Hematopoietic multipotent progenitor cell treated with erythropoietin and hydrocortisone succinate and interleukin-3 and kit ligand, for 8 days (in vitro differentiated cells): ENCODE measurements at places on chromosomes 1 and 21.

- DNase-seq = no peak
Measured at GRCh38 chr1:25516686-25517085, 26.7 kb upstream of the LDLRAP1 start.

DNA sequence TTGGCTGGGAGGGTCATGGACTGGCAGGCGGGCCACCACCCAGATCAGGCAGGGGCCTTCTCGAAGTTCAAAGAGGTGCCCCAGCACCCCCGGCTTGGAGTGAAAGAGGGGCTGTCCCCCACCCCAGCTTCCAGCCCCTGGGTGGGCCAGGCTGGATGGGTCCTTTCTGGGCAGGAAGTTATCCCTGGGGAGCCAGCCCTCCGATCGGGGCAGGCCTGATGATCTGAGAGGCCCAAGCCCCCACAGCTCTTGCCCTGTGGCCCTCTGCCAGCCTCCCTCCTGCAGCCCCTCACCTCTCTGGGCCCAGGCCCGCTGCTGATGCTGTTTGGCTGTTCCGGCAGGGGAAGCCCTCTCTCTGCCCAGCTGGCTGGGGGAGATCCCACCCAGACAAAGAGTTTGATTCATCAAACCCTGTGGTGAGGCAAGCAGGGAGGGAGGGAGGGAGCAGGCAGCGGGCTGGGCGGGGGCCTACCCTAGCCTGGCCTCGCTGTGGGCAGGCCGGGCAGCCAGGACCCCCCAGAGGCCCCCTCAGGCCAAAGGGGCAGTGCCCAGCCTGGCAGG lies 2.5 kb downstream of the ARHGEF19 start:
- no peak for DNase-seq

DNA sequence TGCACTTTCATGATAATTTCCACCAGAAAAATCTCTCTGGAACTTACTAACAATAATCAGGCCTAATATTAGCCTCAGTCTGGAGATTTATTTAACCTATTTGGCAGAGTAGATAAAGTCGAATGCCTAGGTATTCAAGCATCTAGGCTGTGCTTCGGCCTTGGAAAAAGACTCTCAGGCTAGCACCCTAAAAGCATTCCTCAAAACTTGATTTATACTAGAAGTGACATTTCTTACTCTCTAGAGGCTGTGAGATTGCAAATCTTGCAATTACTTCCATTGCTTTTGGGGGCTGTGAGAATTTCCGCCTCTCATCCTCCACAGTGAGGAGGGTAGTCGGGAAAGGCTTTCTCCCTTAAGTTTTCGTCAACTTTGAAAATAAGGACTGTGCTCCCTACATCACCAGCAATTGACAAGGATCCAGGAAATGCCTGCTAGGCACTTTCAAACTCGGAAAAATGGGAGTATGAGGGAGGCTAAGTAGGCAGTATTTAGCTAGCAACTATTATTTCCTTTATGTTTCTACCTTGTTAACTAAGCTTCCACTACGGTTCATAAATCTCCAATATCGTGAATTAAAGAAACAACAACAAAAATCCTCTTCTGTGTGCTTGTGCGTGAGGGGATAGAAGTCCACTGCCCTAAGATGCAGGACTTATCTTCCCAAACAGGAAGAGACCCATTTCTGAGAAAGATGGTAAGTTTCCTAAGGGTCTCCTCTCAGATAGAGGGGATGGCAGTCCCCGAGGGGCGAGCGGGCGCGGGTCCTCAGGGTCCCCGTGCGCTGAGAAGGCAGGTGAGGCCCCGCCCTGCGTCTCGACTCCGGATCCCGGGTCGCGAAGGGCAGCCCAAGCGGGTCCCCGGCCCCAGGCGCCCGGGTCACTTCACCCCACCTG lies 1.1 kb upstream of the LMO4 start:
- DNase-seq = peak; percentile 13

- DNase-seq = no peak
Measured at GRCh38 chr1:30437059-30437576, 286.3 kb downstream of the MATN1 start.

- no peak for DNase-seq
Measured at GRCh38 chr1:184270556-184270955, 116.3 kb upstream of the C1orf21 start.

DNA sequence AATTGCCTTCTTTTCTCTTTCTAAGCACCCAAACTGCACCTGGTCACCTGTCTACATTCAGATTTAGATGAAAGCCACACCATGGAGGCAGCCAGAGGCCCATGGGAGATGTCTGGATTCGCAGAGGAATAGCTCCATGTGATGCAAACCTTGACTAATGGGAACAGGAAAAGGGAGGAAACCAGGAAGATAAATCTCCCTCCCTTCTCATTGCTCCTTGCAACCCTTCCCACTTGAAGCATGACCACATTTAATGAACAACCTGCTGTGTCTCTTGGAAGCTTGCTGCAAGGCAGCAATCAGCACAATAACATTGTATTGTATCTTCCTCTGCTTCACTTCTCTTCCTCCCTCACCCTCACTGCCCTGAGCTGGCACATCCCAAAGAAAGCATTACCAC lies 42.6 kb upstream of the KLF17 start:
- no peak for DNase-seq

GRCh38 chr1:7707527-7707926 lies 63.6 kb upstream of the VAMP3 start:
- no peak for DNase-seq

GRCh38 chr21:31489014-31489413 lies 145.0 kb upstream of the TIAM1 start:
- no peak for DNase-seq

DNA sequence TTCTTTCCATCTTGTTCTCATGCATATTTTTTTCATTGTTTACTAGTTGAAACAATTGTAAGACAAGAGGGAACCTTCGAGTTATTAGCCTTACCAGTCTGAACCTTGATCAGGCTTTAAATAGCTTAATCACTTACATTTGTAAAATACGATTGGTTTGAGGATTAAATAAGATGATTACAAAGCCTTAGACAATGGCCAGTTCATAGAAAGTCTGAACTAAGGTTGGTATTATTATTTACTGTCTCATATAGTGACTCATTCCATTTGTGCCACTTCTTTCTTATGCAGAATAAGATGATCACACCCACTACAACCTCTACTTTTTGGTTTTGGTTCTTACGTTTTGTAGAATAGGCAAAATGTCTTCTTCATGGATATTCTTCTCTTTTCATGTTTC lies 94.1 kb downstream of the RPE65 start:
- no peak for DNase-seq

- DNase-seq = no peak
Measured at GRCh38 chr1:195909061-195909460, 699.2 kb downstream of the KCNT2 start.

DNA sequence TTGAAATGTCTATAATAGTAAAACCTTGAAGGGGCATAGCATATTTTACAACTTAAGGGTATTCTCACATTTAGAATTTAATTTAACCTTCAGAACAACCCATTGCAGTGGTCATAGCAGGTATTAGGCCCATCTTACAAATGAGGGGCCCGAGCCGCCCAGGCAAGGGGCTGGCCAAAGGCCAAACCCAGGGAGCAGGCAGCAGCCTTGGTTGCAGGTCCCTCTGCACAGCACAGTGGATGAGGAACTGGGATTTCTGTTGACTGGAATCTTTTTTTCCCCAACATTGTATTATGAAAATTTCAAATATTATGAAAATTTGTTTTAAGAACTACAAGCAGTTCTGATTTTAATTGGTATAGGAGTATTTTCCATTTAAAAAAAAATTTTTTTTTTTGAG lies 33.2 kb downstream of the CCSAP start:
- no peak for DNase-seq

DNA sequence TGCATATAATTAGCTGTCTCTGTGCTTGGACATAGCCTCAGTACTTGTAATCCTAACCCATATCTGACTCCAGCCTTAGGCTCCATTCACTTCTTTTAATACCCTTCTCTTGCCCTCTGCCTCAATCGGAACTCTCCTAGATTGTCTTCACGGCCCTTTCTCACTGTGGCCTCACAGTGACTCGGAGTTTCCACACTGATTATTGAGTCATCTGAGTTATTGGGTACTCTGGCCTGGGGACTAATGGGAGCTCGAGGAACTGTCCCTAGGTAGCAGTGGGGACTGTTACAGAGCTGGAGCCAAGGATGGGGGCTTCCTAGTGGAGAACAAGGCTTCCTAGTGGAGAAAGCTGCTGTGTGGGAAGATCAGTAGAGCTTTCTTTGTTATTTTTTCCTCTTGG lies 17.0 kb downstream of the TRAF5 start:
- peak; percentile 16 for DNase-seq

- no peak for DNase-seq
Measured at GRCh38 chr1:201016943-201017827, 6.3 kb downstream of the KIF21B start.

GRCh38 chr1:247338723-247339275 lies 7.1 kb upstream of the ZNF496 start:
- no peak for DNase-seq

DNA sequence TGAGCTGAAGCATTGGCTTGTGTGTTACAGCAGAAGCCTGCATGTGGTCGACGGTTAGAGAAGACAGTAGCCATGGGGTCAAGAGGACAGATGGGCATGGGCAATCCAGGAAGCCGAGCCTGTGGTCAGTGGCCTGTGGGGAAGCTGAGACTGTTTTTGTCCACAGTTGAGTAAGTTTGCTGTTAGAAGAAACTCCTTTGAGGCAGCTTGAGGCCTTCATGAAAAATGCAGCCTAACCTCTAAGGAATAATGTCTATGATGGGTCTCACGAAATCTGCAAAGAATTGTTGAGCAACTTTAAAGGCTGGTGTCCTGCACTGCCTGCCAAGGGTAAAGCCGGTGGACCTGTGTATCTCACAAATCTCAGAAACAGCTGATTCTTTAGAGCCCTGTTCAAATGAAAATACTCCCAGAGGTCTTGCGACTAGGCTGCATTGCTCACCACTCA lies 322.4 kb downstream of the SETD4 start:
- no peak for DNase-seq

DNA sequence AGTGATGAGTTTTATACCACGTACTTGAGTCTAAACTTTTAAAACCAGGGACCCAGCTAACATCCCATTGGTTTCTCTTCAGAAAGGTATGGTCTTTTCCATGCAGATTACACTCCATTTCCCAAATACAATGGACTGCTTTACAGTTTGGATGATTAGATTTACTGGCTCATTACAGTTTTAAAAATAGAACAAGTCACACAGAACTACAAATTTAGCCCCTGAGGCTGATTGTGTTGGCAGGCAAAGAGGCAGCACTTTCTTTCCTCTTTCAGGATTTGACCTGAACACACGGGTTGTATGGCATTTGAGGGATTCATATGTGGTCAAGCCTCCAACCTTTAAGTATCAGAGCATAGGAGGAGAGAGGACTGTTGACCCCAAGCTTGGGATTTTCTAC lies 21.8 kb upstream of the VTCN1 start:
- DNase-seq = no peak

DNA sequence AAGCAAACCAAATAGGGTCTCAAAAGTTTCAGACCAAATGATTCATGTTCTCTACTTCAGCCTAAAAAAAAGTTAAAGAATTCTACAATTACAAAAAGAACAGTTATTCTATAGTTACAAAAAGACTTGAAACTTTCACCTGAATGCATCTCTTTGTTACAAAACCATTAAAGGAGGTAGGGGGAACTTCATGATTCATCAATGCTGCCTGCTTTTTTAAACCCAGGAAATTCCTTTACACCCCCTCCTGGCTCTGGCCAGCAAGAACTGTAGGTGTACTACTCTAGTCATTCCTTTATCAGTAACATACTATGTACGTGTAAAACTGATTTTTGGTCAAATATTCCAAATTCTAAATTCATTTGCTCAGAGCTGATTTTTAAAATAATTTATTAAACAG lies 5.0 kb downstream of the FAF1 start:
- no peak for DNase-seq

- peak; percentile 45 for DNase-seq
Measured at GRCh38 chr1:187408212-187409004, 579.7 kb downstream of the PLA2G4A start.

GRCh38 chr1:89276690-89277089 lies 4.0 kb upstream of the GBP5 start:
- DNase-seq = peak; percentile 19

DNA sequence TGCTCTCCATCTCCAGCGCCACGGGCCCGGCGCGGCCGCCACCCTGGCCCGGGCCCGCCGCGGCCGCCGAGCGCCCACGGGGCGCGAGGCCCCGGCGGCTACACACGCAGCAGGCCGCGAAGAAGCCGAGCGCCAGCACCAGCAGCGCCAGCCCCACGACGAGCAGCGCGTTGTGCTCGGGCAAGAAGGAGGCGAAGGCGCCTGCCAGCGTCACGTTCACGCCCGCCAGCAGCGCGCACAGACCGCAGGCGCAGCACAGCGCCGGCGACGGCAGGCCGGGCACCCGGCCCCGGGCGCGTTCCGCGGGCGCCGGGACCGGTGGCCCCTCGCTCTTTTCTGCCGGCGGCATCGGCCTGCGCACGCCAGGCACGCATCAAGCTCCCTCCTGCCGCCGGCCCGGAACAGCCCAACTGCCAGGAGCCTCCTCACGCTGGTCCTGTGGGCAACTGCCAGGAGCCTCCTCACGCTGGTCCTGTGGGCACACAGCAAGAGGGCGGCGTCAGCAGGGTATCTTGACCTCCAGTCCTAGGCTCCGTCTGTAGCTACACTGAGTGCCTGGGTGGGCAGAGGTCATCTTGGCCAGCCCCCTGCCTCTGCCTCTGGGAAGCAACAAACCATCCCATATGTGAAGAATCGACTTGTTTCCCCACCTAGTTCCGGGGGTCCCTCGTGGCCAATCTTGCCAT lies 18.1 kb downstream of the KNCN start:
- peak; percentile 16 for DNase-seq
